ENCODE measurements at places on chromosomes 1 and 21.
A peak's percentile ranks its signal among the peaks of the same experiment; 100 is the strongest.

- DNase-seq, result no peak
These were observed 55.5 kb upstream of the ESRRG start for GRCh38 chr1:216778737-216779136.

DNA sequence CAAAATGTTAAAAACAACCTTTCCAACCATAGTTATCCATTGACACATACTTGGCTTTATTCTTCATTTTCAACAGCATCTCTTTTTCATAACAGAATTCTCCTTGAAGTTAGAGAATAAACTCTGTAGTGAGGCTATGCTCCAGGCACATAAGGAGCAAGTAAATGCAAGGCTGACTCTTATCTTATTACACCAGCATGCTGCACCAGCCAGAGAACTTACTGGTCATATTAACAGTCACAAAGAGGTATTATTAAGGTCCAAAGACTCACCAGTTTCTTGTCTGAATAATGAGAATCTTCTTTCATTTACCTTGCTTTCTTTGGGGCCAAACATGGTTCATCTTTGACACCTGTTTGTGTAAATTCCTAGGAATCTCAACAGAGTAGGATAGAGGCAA is 71.3 kb upstream of the IVNS1ABP start:
- DNase-seq, result no peak

GRCh38 chr1:150612014-150612345 is 17.4 kb downstream of the ENSA start:
- DNase-seq, result no peak

- DNase-seq, result no peak
These were observed 58.8 kb downstream of the RAB3GAP2 start for GRCh38 chr1:220213382-220213983.

GRCh38 chr1:238499021-238499420 is 608.3 kb upstream of the ZP4 start:
- no peak for DNase-seq

GRCh38 chr21:37642493-37642892 is 273.8 kb downstream of the KCNJ6 start:
- peak; percentile 7 for DNase-seq

- DNase-seq, result no peak
These were observed 134.2 kb upstream of the IPO9 start for GRCh38 chr1:201694608-201695335.

DNA sequence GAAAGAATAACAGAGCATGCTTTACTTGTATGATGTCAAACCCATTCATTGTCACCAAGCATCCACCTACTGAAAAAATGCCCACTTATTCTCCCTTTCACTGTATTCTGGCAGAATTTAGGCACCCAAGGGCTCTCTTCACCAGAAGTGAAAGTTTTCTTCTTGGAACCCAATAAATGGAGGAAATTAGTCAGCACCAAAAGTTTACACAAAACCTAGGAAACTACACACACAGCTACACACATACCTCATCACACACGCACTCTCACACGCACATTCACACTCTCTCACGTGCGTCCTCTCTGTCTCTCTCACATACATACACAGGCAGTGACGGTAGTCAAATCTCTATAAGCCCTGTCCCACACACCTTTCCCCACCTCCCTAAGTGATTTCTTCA is 37.6 kb downstream of the MCOLN2 start:
- no peak for DNase-seq

DNA sequence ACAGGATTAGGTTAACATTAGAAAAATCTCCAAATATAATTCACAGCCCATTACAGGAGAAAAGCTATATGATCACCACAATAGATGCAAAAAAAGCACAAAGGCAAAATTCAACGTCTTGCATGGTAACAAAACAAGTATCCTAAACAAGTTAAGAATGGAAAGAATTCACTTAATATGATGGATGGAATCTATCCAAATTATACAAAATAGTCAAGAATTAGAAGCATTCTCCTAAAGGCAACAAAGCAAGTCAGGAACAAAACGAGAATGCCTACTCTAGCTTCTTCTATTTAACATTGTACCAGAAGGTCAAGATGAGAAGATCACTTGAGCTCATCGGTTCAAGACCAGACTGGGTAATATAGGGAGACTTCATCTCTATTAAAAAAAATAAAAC is 442.8 kb downstream of the SETD4 start:
- DNase-seq, result no peak

DNA sequence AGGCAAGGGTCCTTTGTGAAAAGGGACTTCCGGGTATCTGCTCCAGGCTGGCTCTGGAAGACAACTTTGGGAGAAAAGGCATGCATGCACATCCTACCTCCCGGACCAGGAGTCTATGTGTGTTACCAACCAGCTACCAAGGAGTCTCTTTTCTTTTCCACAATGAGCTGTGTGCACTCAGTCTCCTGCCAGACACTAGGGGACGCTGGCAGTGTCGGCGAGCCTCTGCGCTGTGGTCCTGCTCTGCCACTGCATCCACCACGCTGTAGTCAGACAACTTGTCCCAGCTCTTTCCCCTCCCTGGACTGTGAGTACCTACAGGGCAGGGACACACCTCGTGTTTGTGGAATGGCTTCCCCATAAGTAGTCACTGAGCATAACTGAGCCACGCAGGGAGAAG is 5.1 kb upstream of the SSR2 start:
- DNase-seq, result no peak

DNA sequence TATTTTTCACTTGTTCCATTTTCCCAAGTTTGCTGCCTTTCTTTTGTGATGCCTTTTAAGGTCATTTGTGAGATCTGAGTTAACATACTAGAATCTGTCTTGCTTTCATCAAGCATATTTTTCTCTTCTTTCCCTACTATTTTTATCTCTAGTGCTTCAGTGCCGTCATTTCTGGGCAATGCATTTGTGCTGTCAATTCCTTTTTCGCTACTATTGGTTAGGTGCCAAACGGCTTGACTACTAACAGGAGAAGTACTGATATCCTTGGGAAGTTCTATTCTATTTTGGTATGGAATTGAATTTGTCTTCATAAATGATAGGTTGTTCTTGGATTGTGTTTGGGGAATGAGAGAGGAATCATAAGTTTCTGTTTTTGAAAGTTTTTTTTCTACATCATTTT is 42.2 kb downstream of the LRRC53 start:
- DNase-seq, result no peak

DNA sequence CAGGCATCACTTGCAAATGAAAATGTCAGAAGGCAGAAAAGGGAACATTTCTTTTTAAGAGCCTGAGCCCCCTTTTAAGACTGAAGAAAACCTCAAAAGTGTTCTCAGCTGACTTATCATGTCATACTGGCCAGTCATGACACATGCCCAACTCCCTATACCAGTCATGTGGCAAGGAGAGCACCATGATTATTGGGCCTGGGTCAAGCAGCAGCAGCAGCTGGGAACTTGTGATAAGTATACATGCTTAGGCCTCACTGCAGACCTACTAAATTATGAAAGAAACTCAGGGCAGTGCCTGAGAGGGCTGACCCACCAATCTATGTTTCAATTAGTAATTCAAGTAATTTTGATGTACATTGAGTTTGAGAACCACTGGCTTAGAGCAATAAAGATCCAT is 8.6 kb downstream of the RO60 start:
- DNase-seq, result no peak

DNA sequence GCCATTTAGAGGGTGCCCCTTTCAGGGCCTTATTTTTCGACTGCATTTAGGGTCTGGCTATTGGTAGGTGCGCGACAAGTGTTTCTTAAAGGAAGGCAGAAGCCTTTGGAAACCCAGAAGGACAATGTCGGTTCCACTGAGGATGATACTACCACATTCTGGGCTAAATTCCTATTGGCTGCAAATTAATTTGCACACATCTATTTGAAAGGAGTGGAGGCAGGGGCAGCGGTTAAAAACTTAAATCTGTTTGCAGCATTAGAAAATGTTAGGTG is 1.1 kb downstream of the PATJ start:
- no peak for DNase-seq

DNA sequence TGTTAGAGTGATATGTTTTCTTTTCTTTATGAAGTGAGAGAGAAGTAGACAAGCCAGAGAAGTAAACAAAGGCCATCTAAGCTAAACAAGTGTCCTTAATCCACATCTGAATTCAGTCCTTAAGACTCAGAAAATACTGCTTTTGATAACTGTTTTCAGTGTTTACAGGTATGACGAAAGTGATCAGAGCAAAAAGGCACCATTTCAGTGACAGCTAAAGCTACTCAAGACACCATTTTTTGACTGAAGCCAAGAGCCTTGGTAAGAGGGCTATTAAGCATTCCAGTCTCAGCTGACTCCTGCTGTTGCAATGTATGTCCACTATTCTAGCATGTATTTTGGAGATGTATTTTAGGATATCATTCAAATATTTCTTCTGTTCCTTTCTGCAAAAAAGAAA is 4.1 kb downstream of the KMO start:
- no peak for DNase-seq

DNA sequence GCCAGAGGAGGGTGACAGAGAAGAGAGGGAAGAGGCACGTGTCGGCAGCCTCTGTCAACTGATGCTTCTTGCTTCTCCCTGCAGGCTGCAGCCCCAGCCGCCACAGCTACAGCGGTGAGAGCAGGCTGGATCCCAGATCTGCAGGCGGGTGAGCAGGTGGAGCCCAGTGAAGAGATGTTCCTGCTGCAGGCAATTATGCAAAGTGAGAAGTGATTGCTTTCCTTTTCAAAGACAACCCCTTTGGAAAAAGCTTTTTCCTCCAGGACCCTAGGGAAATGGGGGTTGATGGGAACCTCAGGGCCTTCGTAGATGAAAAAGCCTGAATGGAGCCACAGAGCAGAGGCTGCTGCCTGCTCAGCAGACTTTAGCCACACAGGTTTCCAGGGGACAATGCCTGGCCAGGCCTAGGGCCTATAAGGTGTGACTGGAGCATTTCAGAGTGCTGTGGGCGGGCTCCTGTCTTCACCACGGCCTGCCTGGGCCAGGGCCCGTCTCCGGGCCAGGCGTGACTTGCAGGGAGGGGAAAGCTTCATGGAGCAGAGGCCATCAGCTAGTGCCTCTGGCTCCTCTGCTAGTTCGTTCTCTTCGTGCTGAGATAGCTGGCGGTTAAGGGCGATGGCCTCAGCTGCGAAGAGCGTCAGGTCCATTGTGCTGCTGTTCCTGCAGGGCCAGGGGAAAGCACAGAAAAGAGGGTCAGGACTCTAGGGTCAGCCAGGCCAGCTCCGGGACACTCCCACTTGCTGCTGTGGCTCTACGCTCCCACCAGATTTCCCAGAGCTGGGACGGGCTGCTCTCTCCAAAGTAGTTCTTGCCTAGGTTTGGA is 6.9 kb upstream of the KNCN start:
- DNase-seq, result no peak

- DNase-seq, result no peak
These were observed at the start of gene RNF223 for GRCh38 chr1:1073743-1074587. RNF223 (minus strand) TSS chr1:1074306; CDS start chr1:1072566, 1,740 bp downstream.

- no peak for DNase-seq
These were observed 16.4 kb downstream of the RIMS3 start for GRCh38 chr1:40648928-40649591.

DNA sequence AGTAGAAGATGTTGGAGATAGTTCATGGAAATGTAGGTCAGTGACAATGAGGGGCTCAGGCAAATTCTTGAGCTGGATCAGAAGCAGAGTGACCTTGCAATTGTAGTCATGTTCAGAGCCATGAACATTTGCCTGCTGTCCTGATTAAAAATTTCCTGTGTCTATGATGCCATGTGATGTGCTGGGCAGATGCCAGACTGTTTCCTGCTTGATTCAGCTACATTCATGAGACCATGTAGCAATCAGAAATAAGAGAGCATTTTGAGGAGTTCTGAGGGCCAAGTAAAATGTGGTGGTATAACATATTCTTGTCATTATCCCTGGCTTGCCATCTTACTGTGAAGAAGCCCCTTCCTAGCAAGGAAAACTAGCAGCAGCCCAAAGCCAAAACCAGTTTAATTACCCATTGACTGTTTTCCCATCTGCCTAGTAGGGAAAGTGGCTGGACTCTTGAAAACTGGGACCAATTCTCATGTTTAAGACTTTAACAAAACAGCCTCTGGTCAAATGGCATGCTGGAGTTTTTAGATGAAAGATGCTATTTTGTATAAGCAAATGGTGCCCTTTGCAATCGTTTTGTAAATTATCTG is 118.3 kb downstream of the NOS1AP start:
- DNase-seq, result no peak

DNA sequence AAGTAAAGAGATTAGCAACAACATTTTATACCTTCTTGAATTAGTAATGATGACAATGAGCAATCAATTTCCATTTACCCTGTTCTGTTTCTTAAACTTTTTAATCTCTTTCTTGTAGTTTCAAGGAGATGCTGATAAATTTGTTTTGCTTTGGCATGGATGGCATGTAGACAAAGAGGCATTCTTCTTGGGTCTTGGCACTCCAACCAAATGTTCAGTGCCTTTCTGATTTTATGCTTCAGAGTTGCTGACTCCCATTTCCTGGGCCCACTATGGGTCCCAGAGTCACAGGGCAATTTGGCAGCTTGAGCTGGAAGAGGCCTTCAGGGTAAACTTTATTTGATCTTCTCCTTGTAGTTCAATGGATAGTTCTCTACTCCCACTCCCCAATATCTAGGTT is 42.1 kb upstream of the OSBPL9 start:
- no peak for DNase-seq

DNA sequence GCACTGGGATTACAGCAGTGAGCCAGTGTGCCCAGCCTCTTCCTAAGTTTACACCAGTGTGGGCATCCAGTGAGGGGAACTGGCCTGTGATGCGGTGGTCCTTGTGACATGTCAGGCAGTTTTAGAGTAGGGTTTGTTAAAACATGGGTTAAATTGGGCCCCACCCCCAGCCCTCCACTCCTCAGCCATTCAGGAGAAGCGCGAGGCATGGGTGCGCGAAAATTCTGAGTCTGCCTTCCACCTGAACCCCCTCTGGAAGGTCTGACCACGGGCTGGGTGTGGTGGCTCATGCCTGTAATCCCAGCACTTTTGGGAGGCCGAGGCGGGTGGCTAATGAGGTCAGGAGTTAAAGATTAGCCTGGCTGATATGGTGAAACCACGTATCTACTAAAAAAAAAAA is 51.7 kb downstream of the SKI start:
- DNase-seq, result no peak

DNA sequence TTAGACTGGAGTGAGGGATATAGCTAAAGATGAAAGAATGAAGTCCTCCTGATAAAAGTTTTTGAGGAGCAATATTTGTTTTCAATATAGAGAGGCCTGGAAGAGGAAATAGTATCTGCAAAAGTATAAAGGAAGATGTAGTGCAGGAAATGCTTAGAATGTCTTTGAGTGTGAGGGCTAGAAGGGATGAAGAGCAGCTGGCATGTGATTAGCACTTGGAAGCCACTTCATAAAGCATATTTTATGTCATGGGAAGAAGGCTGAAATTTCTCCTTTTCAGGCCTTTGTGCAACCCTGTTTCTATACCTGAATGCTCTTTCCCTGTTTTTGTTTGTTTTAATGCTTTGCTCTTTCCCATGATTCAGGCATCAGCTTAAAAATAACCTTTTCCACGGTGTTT is 323.3 kb upstream of the DEPDC1 start:
- no peak for DNase-seq

- DNase-seq, result no peak
These were observed 14.8 kb downstream of the CTSK start for GRCh38 chr1:150793221-150793620.

Measured in thymus (tissue), 14 donors.